ENCODE measurements at places on chromosomes 1 and 21.

- DNase-seq: no peak
These were observed 4.7 kb downstream of the PTPRU start for GRCh38 chr1:29240986-29241385.

DNA sequence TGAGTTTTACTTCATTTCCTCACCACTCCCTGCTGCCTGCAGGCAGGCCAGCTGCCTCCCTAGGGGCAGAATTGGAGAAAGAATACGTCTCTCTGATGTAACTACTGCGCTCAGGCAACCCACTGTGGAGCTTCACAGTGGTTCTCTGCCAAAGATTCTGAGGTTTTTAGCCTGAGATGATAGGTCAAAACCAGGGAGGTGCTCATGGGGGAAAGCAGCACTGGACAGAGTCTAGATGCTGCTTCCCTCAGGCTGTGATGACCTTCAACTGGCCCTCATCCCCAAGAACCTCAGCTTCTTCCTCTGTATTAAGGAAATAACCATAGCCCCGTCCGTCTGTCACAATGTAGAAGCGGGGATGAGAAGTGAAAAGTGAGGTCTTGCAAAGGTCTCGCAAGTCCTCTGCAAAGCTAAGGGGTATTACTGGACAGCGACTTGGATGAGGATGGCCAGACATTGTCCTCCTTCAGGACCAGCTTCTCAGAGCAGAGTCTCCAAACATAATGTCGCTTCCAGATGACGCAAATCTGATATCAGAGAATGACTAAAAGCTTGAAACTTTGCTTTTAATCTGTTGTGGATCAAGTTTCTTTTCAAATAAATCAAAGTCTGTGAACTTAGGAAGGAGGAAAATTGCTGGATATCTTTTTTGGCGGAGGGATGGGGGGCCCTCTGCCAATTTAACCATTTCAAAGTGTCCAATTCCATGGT is 65.9 kb upstream of the ATP5PO start:
- no peak for DNase-seq

GRCh38 chr21:41488080-41488479 is 19.9 kb downstream of the TMPRSS2 start:
- no peak for DNase-seq

GRCh38 chr1:67987046-67987799 is 63.2 kb downstream of the DIRAS3 start:
- no peak for DNase-seq

DNA sequence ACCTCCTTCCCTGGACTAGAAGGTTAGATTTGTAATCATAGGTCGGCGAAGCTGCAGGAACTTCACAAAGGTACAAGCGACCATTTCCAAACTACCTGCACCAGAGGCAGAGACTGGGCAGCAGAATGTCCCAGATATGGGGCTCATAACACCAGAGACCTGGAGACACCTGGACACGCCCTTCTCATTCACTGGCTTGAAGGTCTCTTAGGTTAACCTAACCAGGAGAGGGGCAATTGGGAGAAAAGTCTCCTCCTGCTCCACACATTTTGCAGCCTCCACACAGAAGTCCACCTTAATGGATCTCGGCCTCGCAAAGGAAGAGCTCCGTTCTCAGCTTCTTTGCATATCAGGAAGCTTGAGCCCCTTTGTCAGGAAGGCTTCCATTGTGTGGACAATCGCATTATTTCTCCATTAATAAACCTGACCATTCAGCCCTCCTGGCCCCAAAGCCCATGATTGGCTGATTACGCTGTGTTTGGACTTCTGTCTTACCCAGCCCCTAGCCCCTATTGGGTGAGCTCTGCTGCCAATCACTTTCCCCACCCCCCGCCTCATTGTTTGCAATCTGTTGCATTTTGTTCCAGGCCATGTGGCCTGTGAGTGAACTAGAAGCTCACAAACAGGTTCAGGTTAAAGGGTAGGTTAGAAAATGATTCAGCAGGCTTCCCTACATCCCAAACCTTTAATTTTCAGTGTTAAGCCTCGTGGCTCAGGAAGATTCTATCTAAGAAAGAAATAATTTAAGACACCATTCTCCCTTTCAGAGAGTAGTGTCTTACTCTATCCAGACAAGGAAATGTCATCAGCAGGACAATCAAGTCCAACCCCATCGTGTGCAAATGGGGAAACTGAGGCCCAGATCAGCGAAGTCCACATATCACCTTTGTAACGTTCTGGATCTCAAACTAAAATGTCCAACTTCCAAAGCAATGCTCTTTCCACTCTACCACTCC is 2.8 kb downstream of the MYCL start:
- no peak for DNase-seq

- no peak for DNase-seq
These were observed 8.0 kb downstream of the C1orf50 start for GRCh38 chr1:42774928-42775526.

GRCh38 chr1:112619518-112620376 is at the start of gene CAPZA1:
TSS of gene CAPZA1 (plus strand) at chr1:112619832. CDS start at chr1:112619845, 13 bp downstream.
- DNase-seq: peak; percentile 88

DNA sequence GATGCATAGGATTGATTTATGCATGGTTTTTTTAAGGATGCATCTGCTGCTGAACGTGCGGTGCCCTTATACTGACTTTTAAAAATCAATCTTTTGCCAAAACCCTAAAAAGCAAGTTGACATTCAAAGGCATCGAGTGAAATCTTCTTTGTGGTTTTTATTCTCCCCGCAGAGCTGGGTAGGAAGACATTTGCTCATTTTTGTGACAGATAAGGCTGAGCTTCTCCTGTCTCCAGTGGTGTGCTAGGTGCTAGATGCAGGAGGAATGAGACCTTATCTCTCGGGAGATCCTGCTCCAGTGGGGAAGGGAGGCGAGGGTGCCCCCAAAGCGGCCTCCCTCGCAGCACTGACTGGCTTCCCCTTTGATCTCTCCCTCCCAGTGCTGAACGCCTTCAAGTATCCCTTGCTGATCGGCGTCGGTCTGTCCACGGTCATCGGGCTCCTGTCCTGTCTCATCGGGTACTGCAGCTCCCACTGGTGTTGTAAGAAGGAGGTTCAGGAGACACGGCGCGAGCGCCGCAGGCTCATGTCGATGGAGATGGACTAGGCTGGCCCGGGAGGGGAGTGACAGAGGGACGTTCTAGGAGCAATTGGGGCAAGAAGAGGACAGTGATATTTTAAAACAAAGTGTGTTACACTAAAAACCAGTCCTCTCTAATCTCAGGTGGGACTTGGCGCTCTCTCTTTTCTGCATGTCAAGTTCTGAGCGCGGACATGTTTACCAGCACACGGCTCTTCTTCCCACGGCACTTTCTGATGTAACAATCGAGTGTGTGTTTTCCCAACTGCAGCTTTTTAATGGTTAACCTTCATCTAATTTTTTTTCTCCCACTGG is 14.9 kb upstream of the CD101 start:
- DNase-seq: peak; percentile 66

DNA sequence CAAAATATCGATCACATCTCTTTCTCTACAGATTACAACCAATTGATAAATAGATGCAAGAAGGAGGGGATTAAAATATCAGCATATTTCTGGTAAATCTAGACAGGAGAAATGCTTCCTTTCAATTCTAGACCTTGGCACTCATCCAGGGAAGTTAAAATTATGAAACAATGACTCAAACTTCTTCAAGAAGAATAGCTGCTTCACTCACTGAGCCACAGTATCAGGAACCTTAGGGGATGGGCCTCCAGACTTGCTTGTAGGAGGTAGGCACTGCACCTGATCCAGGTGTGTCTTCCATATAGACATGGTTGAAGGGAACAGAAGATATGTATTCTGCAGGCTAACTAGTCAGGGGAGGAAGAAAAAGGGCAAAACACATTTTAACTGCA is 9.8 kb downstream of the SLAMF7 start:
- DNase-seq: no peak

DNA sequence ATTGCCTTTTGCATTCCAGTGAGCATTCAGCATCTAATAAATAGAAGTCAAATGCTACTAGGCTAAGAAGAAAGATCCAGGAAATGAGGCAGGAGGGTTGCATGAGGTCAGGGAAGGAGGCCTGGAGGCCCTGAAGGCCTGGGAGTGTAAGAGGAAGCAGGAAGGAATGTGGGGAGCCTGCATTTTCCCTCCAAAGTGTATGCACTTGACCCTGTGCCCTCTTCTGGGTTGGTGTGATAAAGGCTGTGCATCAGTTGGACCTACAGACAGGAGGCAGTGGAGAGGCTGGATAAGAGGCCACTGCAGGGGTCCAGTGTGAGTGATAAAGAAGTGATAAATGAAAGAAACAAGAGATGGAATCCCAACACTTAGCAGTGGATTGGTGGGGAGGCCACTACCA is 20.4 kb downstream of the KIAA1614 start:
- no peak for DNase-seq

- no peak for DNase-seq
These were observed 75.7 kb downstream of the ENAH start for GRCh38 chr1:225577241-225577640.

GRCh38 chr1:212433577-212434462 is 1.1 kb downstream of the NENF start:
- no peak for DNase-seq

DNA sequence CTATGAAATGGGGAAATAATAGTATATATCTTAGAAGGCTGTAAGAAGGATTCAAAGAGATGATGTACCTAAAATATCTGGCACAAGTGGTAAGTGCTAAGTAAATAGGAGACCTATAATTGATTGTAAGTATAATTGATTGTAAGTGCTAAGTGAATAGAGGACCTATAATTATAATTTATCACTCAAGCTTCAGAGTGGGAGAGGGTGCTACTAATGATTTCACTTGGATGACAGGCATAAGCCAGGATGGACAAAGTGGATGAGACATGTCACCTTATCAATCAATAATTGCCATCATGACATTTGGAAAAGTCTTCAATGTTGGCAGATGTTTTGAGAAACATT is 11.2 kb downstream of the RCAN1 start:
- DNase-seq: no peak

DNA sequence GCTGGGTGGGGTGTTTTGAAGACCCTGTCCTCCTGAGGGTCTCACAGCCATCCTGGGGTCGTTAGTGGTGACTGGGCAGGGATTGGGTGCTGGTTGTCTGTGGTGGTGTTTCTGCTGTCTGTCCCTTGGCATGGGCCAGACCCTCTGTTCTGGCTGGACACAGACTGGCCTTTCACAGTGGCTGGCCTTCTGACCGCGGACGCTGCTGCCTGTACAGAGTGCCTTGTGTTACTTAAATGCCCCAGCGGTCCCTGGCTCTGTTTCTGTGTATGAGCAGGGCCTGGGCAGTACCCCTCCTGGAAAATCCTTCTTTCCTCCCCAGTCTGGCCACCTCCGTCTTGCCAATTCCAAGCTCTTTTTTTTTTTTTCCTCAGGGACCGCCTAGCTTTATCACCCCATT is 50.9 kb downstream of the SH3BGR start:
- no peak for DNase-seq

DNA sequence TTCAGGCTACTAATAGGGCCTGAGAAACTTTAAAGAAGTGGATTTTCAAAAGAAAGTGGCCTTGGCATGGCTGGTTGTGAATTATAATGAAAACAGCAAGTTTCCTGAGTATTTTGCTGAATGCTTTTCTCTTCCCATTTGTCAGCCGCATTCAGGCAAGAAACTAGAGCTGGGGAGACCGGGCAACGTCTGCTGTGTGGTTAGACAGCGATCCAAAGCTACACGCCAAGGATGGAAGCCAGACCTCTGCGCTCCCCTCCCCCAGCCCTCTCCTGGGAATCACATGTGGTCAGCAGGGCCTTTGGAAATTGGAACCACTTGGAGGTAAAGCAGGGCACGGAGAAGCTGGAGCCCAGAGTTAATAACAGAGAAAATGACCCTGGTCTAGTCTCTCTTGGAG is 114.1 kb upstream of the CD34 start:
- no peak for DNase-seq

GRCh38 chr1:115705085-115705951 is 63.2 kb downstream of the CASQ2 start:
- no peak for DNase-seq

GRCh38 chr1:9035226-9035625 is 9.0 kb upstream of the SLC2A7 start:
- no peak for DNase-seq

DNA sequence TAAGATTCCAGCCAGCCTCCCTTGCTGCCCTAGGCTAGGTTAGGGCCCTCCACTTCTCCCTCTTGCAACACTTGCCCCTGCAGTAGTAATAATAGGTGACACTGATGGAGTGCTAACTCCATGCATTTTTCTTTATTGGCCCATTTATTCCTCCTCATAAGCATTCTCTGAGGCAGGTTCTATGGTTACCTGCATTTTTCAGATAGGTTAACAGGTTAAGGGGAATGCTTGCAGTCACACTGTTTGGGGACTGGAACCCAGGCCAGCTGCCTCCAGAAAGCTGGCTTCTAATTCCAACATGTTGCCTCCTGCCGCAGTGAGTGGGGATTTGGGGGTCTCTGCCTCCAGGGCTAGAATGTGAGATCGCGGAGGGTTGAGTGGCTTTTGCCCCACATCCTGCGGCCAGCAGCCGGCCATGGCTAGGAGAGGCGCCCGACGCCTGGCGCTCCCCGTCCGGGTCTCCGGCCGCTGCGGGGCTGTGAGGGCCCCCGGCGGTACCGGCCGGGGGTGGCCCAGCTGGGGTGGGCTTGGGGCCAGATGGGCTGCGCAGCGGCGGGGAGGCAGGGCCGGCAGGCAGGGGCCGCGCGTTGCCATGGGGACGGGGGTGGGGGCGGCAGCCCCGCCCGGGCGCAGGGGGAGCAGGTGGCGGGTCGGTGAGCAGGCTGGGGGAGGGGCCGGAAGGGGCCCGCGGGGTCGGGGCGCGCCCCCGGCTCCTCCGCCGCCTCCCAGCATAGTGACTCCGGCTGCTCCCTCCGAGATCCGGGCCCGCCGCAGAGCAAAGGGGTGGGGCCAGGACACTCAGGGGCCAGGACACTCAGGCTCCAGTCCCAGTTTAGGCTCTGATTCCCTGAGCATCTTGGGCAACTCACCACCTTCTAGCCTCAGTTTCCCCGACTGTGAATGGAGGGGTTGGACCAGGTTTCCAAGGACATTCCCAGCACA is 68.4 kb upstream of the SSBP3 start:
- DNase-seq: no peak

GRCh38 chr1:183131166-183131565 is 54.9 kb upstream of the LAMC2 start:
- DNase-seq: no peak

DNA sequence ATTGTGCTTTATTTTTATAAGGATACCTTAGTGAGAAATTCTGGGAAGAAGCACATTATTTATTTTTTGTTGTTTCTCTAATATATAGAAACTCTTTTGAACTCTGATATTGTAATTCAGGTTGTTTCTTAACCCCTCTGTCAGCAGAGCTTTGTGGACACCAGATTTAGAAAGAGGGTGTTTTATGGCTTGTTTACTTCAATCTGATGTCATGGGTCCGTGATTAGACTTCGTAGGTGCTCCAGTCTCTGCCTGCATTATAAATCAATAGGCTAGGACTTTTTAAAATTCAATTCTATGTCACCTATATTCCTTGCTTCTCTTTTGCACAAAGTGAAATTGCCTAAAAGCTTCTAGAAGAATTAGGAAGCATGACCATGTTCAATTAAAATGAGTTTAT is 47.3 kb upstream of the CCDC190 start:
- DNase-seq: no peak

- no peak for DNase-seq
These were observed 11.6 kb upstream of the BRDT start for GRCh38 chr1:91937613-91938012.

GRCh38 chr1:96882096-96882495 is 160.5 kb downstream of the PTBP2 start:
- no peak for DNase-seq

GRCh38 chr1:91406773-91407389 is 2.2 kb upstream of the HFM1 start:
- no peak for DNase-seq

- DNase-seq: no peak
These were observed 11.8 kb downstream of the TFF2 start for GRCh38 chr21:42338729-42339715.

- no peak for DNase-seq
These were observed at the start of gene LDLRAP1 for GRCh38 chr1:25543425-25544242. TSS of gene LDLRAP1 (plus strand) at chr1:25543606. CDS start at chr1:25543699, 93 bp downstream.

- DNase-seq: no peak
These were observed 13.1 kb upstream of the SLC25A34 start for GRCh38 chr1:15722836-15723532.
